CMK (cell line): ENCODE measurements at places on chromosomes 5 and 9.

DNA sequence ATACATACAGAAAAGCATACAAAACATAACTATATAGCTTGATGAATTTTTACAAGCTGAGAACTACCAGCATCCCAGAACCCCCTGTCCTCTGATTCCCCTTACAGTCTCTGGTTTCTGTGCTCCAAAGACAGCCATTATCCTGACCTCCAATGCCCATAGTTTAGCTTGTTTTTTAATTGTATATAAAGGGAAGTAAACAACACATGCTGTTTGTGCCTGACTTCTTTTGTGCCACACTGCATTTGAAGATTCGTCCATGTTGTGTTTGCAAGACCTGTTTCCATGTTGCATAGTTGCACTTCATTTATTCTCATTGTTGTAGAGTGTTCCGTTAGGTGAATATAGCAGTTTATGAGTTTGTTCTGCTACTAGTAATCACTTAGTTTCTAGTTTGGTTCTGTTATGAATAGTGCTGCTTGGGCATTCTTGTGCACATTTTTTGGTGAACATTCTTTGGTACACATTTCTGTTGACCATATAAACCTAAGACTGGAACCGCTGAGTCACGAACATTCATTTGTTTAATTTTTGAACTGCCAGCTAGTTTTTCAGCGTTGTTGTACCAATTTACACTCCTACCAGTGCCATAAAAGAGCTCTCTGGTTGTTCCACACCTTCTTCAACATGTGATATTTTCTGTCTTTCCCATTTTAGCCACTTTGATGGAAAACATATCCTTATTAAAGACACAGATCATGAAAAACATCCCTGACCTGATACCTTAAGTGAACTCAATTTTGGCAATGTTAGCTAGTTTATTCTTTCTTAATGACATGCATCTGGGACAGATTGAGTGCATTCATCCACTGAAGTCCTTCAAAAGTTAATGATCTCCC lies 78.1 kb upstream of the ANXA1 start:
- DNase-seq, result no peak

GRCh38 chr9:35158501-35159280 lies 3.1 kb upstream of the UNC13B start:
- no peak for DNase-seq

DNA sequence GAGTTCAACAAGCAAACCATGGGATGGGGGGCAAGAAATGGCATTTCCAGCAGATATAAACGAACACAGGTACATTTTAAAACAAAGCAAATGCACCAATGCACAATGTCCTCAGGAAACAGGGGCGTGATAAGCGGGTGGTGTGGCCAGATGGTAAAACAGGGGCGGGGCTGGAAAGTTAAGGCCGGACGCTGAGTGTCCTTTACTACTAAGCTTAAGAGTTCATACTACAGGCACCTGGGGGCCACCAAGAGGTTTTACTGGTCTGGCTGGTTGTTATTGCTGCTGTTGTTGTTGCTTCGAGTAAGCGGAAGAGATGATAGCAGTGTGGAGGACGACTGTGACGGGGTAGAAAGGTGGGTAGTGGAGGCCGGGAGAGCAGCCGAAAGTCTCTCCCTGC lies 99.8 kb downstream of the ATPSCKMT start:
- no peak for DNase-seq

DNA sequence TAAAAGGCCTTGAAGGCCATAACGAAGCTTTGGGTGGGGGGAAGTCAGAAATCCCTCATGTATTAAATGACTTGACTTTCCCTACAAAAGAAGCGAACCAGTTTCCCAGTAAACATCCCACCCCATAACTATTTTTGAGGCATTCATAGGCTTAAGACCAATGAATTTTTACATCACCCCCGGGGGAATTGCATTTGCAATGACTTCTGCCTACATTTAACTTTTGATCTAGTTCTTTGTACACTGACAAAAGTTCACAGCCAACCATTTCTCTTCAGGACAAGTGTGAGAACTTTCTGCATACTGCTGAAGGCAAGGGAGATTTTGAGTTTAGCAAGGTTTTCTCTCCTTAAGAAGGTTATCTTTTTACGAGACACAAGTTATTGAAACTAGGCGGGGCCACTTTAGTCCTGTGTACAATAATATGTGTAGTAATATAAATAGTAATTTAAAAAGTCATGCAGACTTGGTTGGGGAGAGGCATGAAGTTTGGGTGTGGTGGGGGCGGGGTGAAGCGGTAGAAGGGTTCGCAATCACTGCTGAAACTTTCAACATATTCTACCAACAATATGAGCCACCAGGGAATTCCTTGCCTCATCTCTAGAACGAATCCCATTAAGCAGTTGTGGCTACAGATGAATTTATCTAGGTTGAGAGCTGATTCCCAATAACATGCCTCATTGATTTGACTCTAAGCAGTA lies 2.5 kb downstream of the TJP2 start:
- no peak for DNase-seq

- DNase-seq, result no peak
Observed at GRCh38 chr9:99019510-99020331, 76.0 kb downstream of the COL15A1 start.

GRCh38 chr9:69985971-69986370 lies 57.7 kb upstream of the MAMDC2 start:
- no peak for DNase-seq

- DNase-seq, result no peak
Observed at GRCh38 chr5:159788835-159789331, 127.4 kb upstream of the ADRA1B start.

DNA sequence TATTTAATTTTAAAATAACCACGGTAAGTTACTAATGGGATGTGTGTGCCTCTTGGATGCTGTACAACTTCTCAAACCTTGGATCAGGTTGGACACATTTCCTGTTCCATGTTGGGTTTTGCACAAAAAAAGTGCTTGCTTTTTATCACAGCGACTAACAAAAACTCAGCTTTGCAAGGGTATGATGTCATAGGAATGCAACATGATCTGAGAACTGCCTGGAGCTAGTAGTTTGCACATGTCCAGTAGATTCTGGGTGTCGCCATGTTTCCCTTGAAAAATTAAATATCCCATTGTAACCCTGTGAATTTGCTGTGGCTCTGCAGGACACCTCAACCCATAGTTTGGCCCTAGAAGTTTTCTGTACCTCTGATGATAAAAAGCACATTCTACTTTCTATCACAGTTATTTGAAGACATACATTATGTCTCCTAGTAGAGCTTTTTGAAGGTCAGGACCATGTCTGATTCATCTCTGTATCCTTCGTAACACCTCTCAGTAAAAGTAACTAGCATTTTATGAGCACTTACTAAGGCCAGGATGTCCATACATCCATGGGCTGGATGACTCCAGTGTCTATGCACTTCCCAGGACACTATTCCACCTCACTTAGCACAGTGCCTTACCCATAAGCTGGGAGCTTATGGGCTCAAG lies 11.5 kb upstream of the FRMPD1 start:
- DNase-seq, result no peak

GRCh38 chr9:6631207-6631512 lies 14.4 kb downstream of the GLDC start:
- no peak for DNase-seq

- DNase-seq, result no peak
Observed at GRCh38 chr5:178832618-178833201, 27.0 kb upstream of the ZNF354B start.

- DNase-seq, result no peak
Observed at GRCh38 chr5:97098922-97099321, 43.5 kb downstream of the LIX1 start.

DNA sequence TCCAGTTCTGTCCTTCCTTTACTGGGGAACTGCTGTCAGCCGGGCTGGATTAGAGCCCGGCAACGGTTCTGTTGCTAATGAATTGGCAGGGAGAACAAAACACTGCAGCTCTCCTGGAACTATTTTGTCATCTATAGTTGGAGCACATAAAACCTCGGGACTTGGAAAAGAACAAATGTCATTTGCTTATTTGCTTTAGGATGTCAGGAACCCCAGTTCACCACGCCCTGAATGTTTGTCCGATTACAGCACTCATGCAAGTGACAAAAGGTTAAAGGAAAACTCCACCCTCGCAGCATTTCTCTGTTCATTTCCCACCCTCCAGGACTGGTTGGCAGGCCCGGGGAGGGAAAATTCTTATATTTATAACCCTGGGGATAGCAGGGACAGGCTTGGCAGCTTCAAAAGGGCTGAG lies 66.4 kb upstream of the PLPP1 start:
- no peak for DNase-seq

GRCh38 chr5:107129051-107129450 lies 541.7 kb downstream of the EFNA5 start:
- DNase-seq, result no peak

- no peak for DNase-seq
Observed at GRCh38 chr5:78843436-78843835, 141.7 kb downstream of the ARSB start.

- no peak for DNase-seq
Observed at GRCh38 chr9:34010979-34011378, 37.7 kb downstream of the UBAP2 start.

DNA sequence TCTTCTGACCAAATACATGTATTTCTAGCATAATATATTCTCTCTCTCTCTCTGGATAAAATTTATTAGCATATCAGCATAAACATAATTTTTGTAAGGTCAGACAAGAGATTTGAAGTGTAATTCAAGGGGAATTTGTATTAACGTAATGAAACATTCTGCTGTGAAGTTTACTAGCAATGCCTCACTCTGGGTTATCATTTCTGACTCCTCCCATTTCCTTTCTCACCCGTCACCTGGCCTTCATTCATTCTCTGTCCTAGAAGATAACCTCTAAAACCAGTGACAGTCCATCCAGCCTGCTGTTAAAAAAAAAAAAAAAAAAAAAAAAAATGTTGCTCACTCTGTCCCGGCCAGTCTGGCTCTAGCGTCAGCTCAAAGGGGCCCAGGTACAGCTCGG lies 27.1 kb downstream of the GRAMD2B start:
- no peak for DNase-seq

- no peak for DNase-seq
Observed at GRCh38 chr5:32173267-32174010, 680 bp downstream of the GOLPH3 start.

GRCh38 chr9:7320139-7320538 lies 479.4 kb downstream of the DMAC1 start:
- DNase-seq, result no peak

DNA sequence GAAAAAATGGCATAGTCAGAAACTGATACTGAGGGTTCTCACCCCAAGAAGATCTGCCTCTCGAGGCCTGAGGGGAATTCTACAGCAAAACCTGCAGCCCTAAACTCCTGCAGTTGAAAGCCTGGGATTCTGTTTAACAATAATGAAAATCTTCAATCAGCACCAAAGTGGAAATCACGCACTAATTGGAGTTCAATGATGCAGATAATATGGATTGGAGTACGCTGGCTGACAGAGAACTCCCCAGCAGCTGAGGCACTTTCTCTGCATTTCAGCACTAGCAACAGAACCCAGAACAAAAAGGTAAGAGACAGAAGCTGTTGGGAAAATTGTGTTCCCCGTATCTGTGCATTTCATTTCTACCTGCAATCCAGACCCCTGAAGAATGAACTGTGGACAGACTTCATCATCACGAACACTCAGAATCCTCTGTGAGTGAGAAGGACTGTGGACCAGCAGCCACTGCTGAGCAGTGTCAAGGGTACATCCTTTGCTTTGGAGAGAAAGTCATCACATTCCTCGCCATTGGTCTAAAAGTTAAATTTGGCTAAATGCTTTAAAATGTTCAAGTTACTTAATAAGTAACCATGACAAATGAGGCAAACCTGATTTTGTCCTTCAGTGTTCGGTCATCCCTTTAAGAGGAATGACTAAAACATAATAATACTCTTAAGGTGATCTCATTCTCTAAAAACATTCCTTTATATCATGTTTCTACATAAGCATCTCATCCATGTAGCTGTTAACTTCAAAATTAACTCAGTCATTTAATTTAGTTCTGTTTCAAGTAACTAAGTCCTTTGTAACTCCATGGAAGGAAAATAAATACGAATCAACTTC lies 126.1 kb downstream of the GAS1 start:
- no peak for DNase-seq

DNA sequence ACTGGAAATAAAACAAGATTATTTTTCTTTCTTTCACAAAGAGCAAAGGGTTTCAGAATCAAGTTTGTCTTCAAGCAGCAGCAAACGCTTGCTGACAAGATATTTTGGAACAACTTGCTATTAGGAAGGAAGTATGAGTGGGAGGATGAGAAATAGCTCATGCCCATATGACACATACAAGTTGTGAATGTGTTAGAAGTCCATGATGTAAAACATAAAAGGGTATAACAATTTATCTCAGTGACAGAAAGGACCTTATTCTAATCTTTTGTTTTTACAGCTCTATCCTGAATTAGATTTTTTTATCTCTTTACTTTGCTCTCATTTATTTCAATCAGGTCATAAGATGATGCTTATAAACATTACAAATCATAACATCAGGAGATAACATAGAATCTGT lies 516.6 kb upstream of the MEF2C start:
- DNase-seq, result no peak

- no peak for DNase-seq
Observed at GRCh38 chr5:37860206-37860605, 20.4 kb upstream of the GDNF start.

GRCh38 chr5:54279960-54280359 lies 30.4 kb downstream of the ARL15 start:
- DNase-seq, result no peak

DNA sequence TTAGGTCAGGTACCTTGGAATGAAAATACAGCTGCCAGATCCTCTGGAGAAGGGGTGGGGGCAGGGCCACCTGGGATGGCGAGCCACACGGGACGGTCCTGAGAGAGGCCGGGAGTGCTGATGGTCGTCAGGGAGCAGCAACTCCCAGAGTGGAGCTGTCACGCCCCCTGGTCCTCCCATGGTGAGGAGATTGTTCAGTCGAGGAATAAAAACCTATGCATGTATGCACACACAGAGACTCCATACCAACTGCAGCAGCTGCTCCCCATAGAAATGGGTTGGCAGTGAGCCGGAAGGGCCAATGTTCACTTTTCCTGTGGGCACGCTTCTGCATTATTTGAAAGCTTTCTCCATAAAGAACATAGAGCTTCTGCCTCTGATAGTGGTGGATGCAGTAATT lies 45.2 kb upstream of the SEMA4D start:
- no peak for DNase-seq

DNA sequence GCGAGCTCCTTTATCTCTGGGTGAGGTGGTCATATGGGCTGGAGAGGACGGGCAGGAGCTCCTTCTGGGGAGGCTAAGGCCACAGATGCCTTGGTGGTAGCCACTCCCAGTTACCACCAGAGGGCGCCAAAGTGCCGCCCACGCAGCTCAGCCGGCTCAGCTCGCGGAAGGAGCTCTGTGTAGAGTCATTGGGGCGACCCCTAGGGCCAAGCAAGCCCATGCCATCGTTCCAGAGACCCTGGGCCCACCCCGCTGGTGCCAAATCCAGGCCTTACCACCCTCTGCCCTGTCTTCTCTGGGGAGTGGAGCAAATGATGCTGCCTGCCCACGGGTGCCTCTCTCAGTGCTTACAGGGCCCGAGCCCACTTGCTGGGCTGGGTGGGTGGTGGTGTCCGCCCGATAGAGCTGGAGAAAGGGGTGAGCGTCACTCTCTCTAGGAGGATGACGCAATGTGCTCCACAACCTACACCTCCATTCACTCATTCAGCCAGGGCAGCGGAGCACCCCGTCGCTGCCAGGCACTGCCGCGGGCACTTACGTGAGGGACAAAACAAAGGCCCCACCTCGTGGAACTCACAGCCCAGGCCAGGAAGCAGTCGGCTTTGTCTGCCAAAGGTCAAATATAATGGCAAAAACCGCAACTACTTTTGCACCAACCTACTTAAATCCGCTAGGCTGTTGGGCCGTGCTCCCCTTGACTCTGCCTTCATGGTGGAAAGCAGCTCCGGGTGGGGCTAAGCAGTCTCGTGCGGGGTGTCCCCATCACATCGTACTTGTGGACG lies 13.8 kb downstream of the TSPAN17 start:
- DNase-seq, result peak; percentile 44
